T follicular helper cell (primary cell): ENCODE measurements at places on chromosomes 3 and 15.

- DNase-seq = no peak
Observed at GRCh38 chr3:126836220-126836860, 132.3 kb downstream of the CHCHD6 start.

DNA sequence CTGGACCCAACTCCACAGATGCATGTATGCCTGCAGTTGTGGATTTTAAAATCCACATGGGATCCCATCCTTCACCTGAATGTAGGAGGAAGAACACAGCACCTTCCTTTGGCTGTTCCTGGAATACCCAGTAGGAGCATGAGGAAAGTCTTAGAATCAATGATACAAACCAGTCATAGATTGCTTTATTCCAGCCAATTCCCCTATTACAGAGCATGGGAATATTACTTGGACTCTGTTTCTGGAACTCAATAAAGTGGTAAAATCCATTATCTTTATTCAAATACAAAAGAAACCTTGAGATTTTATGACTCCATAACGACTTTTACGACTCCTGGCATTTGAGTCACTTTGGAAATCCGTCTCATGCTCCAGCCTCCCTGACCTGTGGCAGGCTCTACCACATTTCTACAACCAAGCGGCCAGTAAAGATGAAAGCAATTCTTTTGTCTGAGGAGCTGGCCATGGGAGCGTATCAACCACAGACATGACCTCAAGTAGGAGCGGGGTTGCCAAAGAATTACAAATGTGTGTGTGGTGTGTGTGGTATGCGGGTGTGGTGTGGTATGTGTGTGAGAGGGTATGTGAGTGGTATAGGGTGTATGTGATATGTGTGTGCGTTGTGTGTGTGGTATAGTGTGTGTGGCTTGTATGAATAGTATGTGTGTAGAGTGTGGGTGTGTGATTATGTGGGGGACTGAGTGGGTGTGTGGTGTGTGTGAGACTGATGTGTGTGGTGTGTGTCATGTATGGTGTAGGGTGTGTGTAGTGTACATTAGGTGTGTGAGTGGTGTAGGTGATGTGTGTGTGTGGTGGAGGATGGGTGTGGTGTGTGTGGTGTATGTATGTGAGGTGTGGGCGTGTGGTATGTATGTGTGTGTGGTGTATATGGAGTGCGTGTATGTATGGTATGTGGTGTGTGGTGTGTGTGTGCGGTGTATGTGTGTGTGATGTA is 40.0 kb downstream of the ARRDC4 start:
- no peak for DNase-seq

DNA sequence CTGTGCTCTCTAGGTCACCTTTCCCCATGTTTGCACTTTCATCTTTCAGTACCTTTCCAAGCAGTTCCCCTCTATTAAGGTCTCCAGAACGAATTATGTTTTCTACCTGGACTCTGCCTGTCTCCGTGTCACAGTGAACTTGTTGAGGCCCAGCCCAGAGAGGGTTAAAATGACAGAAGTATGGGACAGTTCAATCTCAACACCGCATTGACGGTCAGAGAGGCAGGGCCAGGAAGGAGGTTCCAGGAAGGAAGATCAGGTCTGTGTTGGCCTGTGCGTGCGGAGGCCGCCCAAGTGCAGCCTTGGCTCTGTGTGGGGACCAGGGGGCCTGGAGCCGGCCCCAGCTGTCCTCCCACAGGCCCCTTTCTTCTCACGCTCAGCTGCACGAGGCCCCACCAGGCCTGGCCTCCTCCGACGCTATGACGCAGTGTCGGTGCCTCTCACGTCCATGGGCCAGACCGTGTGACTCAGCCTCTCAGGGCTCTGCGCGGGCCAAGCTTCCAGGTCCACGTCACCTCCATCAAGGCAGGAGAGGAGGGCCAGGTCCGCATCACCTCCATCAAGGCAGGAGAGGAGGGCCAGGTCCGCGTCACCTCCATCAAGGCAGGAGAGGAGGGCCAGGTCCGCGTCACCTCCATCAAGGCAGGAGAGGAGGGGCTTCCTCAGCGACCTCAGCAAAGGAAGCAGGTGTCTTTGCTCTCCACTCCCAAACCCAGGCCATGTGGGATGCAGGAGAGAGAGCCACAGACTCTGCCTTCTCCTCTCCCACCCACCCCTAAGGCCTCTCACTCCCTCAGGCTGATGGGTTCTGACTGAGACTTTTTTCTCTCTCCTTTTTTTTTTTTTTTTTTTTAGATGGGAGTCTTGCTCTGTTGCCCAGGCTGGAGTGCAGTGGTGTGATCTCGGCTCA is 83.1 kb downstream of the CPN2 start:
- no peak for DNase-seq

DNA sequence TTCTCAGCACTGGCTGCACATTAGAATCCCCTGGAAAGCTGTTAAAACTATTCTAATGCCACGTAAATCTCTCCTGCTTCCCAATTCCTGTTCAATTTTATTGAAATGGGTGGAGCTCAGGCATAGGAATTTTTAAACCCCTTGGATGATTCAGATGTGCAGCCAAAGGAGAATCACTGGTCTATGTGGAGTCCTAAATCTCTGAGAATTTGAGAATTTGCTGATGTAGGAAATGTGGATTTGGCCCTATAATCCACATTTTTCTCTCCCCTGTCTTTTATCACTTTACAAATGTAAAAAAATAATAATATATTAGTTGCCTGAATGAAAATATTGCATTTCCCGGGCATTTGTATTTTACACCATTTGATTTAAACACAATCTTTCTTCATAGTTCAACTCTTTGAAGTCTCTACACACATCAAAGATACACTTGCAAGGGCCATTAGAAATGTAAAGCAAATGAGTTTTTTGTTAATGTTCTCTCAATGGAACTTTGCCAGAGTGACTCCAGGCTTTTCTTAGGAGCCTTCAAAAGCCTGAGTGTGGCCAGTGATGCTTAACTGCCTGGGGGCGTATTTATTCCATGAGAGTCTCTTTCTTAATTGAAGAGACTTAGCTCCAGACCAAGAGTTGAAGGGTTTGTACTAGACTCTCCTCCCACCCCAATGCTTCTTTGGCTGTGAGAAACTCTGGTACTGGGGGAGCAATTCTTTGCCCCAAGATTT is 48.8 kb upstream of the PTX3 start:
- DNase-seq = no peak

DNA sequence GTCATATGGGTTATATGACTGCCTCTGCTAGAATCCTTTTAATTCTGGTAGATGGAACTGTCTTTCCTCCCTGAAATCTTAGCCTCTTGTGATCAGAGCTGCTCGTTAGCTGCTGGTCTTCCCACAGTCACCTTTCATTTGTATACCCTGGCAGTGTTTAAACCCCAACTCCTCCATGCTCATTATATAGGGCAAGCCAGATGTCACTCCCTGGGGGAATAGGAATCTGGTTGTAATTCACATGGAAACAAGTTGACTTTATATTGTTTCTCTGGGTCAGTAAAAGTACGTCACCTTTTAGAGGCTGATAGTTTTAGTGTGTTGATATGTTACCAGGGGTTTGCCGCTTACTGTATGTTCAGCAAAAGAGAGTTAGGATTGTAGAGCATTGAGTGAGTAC is 103.5 kb downstream of the ITPR1 start:
- DNase-seq = no peak
